ENCODE measurements at places on chromosomes 7 and 10. TPM values are rescaled to one million over a fixed set of nuclear protein-coding genes. Genes with fewer than 3 reads are reported as not detected.

DNA sequence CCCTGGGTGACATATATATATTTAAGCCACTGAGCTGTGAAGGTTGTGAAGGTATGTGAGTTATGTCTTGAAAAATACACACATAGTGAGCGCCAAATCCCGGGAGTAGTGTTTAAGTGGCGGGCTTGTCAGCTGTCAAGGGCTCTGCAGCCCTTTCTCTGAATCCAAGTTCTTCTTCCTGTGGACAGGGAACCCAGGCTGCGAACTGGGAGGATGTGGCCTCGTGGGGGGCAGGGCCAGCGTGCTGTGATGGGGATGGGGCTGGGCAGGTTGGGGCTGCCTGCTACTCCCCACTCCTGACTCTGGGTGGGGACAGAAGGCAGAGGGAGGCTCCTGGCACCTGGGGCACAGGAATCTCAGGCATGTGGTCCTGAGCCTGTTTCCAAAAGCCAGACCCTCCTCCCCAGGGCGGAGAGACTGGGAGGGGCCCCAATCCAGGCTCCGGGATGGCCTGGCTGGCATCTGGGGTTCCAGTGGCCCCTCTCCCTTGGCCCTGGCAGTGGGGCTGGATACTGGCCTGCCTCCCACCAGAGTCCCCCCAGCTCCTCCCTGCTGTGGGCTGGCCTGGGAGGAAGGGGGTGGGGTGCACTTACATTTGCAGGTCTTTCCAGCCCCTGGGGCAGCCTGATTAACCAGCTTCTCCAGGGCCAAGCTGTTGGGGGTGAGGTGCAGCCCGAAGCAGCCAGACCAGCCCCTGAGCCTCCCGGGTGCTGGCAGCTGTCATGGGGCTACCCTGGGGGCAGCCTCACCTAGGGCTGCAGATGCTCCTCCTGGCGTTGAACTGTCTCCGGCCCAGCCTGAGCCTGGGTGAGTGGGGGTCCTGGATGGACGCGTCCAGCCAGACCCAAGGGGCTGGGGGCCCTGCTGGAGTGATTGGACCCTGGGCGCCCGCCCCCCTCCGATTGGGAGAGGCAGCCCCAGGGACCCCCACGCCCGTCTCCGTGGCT, at the start of gene UPK3B:
UPK3B (plus strand) TSS at position 622 of the 947 bp plus-strand sequence; CDS start at position 723, 101 bp downstream.
- DNase-seq: peak; percentile 81

- no peak for DNase-seq
Measured at GRCh38 chr7:81128011-81128410, 209.2 kb upstream of the SEMA3C start.

- no peak for DNase-seq
Measured at GRCh38 chr7:48728799-48729198, 195.5 kb upstream of the CDC14C start.

GRCh38 chr7:140421521-140421920, 17.7 kb downstream of the RAB19 start:
- peak; percentile 22 for DNase-seq

DNA sequence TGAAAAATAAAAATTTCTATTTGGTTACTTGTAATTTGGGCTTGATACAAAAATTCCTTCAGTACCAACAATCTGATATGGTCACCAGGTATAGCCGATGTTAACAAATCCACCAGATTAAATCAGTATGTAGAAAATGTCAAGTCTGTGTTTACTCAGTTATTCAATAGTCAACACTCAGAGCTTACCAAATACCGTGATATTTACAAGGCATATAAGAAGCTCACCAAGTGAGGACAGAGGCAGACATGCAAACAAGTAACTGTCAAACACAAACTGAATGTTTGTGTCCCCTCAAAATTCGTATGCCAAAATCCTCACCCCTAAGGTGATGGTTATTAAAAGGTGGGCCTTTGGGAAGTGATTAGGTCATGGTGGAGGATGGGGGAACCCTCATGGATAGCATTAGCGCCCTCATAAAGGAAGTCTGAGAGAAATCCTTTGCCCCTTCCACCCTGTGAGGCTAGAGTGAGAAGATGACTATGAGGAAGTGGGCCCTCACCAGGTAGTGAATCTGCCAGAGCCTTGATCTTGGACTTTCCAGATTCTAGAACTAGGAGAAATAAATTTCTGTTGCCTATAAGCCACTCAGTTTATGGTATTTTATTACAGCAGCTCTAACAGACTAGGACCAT, 63.1 kb downstream of the TES start:
- DNase-seq: no peak

- no peak for DNase-seq
Measured at GRCh38 chr7:135169964-135170273, 588 bp downstream of the CYREN start.

DNA sequence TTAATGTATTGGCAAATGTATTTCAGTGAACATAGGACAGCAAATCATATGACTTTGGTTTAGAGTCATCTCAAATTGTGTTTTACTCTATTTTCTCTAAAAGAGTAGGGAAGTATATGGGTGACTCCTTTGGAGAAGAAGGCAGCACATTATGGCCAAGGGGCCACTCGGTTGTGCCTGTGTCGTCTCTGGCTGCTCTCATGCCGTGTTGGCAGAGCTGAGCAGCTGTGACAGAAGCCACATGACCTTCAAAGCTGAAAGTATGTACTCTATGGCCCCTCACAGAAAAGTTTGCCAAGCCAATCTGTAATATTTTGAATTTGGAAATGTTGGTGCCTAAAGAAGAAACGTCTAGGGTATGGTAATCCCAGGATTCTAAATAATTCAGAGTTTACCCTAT, 47.5 kb downstream of the TASOR2 start:
- no peak for DNase-seq

DNA sequence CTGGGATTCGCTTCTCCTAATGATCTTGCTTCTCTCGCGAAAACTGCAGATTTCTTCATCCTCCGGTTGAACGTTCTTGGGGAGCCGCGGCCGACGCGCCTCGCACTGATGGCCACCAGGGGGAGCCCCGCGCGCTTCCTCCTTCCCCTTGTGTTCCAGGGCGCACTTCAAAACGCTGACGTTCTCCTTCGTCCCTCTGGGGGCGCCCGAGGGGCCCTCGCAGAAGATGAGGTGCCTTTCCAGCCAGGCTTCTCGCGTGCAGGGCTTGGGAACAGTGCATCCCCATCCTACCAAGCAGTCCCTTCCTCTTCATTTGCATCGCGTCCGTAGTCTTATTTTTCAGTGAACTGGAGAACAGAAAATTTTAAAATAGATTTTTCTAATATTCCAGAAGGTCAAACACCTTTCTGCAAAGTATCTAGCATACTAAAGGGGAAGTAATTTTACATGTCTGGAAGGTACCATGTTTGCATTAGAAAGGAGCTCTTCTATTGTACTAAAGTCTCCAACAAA, 22.5 kb downstream of the GSTO2 start:
- DNase-seq: peak; percentile 98

- no peak for DNase-seq
Measured at GRCh38 chr10:31095677-31096560, 64.3 kb upstream of the ZNF438 start.

- DNase-seq: no peak
Measured at GRCh38 chr7:37081436-37081835, 357.1 kb upstream of the AOAH start.

DNA sequence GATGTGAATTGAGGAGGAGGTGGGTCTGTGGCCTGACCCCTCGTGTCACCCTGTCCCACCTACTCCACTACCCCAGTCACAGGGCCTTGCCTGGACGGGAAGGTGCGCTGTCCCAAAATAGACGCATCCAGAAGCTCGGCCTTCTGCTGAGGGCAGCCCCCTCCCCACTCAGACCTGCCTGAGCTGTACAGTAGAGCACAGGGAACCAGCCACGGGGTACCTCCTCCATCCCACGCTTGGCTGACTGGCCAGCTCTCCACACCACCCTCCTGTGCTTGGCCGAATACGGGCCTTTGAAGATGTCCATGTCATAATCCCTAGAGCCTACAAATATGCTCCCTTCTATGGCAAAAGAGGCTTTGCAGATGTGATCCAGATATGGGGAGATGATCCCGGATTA, 88.3 kb downstream of the CHST15 start:
- peak; percentile 49 for DNase-seq

DNA sequence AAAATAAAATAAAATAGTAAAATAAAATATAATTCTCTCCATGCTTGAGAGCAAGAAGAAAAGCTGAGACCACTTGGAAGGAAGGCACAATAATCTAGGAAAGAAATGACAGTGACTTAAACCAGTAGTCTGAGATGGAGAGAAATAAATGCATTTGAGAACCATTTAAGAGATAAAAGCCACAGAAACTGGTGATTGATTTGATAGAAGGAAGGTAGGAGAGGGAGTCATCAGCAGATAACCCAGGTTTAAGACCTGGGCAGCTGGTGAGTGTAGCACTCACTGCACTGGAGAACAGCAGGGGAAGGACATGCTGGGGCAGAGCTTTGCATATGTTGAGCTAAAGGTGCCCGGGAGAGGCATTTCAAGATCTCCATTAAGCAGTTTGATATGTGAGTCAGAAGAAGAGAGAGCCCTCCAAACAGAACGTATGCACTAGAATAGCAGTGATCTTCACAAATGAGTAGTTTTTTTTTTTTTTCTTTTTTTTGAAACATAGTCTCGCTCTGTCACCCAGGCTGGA, 268.0 kb downstream of the DYNC1I1 start:
- no peak for DNase-seq

DNA sequence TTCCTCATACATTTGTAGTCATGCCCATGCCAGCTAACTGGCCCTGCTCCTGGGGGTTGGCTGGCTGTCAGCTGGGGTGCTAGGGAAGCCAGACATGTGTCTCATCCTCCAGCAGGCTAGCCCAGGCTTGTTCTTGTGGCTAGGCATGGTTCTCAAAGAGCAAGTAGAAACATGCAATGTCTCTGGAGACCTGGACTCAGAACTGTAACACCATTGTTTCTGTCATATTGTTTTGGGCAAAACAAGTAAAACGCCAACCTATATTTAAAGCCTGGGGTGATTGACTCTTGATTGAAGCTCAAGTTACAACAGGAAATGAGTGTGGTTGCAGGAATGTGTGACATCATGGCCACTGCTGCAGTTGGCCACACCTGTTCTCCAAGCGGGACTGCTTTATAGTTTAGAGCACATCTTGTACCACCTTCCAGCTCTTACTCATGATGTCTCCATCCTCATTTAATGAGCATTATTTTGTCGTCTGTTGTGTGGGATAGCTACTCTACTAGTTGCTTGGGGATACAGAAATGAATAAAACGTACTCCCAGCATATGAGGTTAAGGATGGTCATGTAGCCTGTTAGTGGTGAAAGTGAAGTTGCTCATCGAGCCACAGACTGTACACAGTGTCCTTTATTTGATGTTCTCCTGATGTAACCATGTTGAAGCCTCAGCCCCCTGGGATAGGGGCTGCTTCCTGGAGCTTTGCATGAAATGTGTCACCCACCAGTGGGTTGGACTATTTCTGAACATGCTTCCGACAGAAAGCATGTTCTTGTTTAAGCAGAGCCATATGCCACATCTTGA, 168.4 kb downstream of the SORCS3 start:
- DNase-seq: no peak

DNA sequence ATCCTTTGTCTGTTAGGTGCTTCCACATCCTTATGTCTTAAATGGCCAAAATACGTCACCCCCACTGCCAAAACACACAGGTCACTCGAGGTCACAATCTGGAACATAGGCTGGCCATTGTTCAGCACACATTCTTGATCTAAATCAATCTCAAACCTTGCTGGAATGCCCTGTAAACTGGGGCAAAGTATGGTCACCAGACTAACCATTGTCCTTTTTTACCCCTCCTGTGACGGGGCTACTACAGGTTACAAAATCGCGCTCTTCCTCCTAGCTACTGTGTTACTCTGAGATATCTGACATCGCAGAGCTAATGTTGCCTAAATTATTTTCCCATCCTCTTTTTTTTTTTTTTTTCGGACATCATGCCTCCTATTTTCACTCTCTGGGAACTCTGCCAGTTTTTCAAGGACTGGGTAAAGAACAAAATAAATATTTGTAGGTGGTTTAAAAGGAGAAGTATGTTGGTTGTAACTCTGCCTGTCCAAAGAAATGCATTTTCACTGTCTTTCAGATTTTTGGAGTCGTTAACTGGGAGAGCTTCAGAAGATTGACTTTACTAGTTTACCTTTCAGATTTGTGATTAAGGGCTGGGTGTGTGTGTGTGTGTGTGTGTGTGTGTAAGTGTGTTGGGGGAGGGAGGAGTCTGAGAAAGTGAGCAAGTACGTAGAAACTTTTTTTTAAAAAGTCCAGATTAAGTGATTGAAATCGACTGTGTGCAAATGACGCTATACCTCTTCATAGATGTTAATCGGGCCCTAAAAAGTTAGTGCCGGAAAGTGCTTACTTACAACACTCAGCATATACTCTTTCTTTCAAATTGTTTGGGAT, 942 bp upstream of the KIAA1217 start:
- DNase-seq: no peak

GRCh38 chr7:44045226-44046014, 918 bp downstream of the DBNL start:
- DNase-seq: peak; percentile 38

DNA sequence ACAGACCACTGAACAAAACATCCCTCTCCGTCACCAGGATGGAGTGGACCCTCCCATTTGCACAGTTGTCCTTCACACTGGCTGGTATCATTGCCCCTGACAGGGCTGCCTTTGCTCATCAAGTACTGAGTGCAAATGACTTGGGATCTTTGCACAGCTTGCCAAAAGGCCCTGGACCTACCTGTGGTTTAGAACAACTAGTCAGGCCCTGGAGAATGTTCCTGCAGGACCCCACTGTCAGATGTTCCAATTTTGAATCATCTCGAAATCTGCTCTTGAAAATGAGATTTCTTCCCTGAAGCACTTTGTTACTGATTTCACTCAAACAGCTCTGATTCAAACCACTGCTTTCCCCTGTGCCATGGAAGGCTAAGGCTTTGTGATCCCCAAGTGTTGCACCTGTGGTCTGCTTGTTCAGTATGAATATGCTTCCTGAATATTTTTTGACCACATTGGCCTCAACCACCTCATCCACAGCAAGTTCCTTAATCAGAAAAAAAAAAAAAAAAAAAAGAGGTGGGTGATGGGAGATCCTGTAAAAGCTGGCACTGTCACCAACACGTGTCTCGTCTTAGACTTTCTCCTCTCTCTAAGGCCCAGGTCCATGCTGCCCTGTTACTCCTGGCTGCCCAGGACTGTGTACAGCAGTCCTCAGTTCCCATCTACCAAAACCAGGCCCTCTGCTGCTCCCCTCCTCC, 2.7 kb upstream of the AOAH start:
- DNase-seq: no peak

IDI2 gene
- not detected for total RNA-seq

TMEM176B gene
- total RNA-seq: 65.3 TPM

PRF1 gene
- total RNA-seq: 4.6 TPM

AKR1C3 gene
- total RNA-seq: 29.6 TPM

RHOBTB1 gene
- total RNA-seq: 15.4 TPM

ADRB1 gene
- 0.32 TPM for total RNA-seq
